ENCODE measurements at places on chromosomes 6 and 20.

DNA sequence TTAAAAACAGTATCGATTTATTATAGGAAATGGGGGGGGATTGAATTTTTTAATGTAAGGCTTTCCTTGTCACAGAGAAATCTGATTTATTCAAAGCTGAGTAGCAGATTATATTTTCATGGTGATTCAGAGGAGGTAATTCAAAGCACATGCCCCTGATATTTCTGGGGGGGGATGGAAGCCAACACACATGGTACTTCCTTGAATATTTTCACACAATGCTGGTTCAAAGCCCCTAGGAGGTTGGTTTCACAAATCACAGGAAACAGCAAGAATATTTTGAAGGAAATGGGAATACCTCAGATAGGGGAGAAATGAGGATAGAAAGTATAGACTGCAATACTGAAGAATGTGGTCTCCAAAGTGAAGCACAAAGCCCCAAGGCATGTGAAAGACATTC lies 98.8 kb downstream of the RTN4IP1 start:
- no peak for DNase-seq

DNA sequence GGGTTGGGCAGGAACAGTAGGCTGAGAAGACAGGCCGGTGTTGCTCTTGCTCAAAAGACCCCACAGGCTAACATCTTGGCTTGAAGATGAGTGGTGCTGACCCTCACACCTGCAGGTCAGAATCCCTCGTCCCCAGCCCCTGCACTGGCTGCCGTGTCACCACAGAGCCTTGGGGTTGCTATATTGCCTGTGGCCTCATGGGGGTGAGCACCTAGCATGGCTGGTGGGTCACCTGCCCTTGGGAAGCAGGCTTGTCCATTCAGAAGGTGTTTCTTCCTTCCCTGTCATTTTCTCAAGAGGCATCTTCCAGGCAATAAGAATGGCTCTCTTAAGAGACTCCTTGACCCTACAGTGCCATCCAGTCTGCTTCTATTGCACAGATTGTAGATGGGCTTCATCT lies 7.7 kb downstream of the SLC22A16 start:
- peak; percentile 34 for DNase-seq

GRCh38 chr6:140271759-140272377 lies 897.4 kb upstream of the CITED2 start:
- no peak for DNase-seq

DNA sequence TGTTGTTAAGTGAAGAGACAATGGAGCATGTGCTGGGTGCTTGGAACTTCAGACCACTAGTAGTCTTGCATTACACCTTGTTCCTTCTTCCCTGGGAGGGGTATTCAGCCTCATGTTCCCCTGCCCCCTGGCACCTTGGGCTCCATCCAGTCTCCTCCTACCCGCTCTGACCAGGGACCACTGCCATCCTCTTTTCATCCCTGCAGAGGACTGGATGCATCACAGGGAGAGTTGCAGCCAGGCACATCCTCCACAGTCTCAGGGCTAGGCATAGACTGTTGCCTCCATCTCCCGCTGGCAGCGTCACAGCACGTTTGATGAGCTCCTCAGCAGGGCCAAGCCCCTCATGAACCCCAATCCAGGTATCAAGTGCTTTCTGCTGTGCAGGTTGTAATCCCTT lies 1.3 kb upstream of the TAAR8 start:
- DNase-seq = no peak

GRCh38 chr6:56482525-56482924 lies 160.2 kb downstream of the DST start:
- no peak for DNase-seq

GRCh38 chr20:18058661-18059467 lies 1.1 kb upstream of the OVOL2 start:
- peak; percentile 89 for DNase-seq

DNA sequence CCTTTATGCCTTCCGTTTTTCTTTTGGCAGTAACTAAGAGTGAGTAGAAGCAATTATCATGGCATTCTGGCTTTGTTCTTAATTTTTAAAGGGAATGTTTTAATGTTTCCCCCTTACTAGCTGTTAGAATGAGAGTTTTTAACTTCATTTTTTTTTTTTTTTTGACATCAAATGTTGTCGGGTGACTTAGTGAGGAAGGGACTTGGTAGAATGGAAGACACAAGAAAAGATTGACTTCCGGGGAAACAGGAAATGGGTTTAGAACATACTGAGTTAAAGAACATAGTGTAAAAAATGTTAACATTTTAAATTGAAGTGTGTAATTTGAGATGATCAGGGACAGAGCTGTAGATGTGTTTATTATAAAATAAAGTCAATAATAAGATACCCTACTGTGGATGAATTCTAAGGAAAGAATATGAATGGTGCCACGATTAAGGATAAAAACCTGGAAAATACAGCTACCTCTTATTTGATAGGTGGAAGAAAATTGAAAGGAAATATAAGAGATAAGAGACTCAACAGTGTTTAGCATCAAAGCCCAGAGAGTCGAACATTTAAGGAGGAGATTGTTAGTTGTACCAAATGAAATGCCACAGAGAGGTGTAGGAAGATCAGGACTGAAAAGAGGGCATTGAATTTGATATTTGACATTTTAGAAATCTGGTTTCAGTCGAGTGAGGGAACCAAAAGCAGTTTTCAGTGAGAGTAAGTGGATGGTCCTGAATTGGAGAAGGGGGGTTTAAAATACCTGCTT lies 9.4 kb downstream of the HSF2 start:
- no peak for DNase-seq

Measured in osteoblast (primary cell).